ENCODE measurements at places on chromosomes 3 and 15. TPM values are rescaled to one million over a fixed set of nuclear protein-coding genes. Genes with fewer than 3 reads are reported as not detected.

- peak; percentile 81 for DNase-seq
Observed at GRCh38 chr15:75620841-75621391, 4.6 kb downstream of the SNUPN start.

DNA sequence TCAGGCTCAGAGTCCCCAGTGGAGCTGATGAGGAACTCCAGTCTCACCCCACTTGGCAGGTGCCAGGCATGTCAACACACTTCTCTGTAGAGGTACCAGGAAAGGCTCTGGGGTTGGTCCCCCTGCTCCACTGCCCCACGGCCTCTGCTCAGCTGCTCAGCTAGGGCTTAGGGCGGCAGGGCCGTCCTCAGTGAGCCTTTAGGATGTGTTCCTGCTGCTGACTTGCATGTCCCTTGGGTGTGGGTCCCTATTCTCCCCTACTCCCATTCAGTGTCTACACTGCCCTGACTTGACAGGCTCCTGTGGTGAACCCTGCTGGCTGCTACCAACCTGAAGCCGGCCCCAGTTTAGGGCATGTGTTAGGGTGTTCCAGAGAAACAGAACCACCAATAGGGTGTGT lies 17.9 kb upstream of the POLG start:
- DNase-seq: no peak

GRCh38 chr3:128335621-128336296 lies 130.9 kb downstream of the DNAJB8 start:
- DNase-seq: no peak

EPB42 gene
- total RNA-seq: not detected

TGM5 gene
- total RNA-seq: 0.12 TPM

AGBL1 gene
- total RNA-seq: not detected

CELSR3 gene
- total RNA-seq: 21.5 TPM
